ENCODE measurements at places on chromosomes 2 and 18.

GRCh38 chr2:27264753-27265535 lies 2.1 kb upstream of the SLC30A3 start:
- DNase-seq, result peak; percentile 26

DNA sequence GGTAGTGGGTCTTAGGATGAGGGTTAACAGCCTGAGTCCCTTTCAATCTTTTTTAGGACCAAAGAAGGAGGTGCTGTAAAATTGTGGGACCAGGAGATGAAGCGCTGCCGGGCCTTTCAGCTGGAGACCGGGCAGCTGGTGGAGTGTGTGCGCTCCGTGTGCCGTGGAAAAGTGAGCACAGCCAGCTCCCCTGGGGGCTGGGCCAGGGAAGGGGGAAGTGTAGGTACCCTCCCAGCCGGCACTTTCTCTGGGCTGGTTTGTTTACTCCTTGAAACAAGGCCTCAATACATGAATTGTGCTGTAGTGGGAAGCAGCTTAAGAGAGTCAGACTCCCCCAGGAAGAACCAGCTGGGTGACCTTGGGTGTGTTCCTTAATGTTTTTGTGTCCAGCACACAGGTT lies 90.1 kb downstream of the RTN4 start:
- no peak for DNase-seq

DNA sequence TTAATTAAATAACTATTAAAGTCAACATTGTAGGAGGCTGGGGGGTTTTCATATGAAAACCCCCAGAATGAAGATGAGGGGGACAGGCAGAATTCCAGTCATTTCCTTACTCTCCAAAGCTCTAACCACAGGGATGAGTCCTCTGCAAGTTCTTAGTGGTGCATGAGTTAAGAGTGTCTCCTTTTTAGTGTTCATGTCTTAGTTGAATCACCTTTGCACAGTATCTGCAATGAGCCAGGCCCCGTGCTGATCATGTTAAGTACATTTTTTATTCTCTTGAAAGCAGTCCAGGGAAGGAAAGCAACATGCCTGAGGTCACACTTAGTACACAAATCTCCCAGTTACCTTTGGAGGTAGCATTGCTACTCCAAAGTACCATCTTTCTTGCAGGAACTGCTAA lies 25.7 kb upstream of the MSGN1 start:
- no peak for DNase-seq

DNA sequence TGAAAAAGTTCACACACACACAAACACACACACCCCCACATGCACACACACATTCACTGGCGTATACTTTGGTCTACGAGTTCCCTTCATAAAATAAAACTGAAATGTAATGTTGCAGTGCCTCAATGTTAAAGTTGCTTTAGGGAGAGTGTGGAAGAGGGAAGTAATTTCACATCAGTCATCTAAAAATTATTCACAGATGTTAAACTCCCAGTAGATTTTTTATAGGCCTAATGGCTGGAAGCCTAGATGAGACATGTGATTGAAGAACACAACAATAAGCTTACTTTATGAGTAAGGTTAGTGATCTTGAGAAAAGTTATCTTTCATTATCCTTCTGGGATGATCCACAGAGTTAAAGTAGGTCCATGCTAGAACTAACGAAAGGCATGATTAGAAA lies 506.7 kb upstream of the CNTNAP5 start:
- DNase-seq, result no peak

DNA sequence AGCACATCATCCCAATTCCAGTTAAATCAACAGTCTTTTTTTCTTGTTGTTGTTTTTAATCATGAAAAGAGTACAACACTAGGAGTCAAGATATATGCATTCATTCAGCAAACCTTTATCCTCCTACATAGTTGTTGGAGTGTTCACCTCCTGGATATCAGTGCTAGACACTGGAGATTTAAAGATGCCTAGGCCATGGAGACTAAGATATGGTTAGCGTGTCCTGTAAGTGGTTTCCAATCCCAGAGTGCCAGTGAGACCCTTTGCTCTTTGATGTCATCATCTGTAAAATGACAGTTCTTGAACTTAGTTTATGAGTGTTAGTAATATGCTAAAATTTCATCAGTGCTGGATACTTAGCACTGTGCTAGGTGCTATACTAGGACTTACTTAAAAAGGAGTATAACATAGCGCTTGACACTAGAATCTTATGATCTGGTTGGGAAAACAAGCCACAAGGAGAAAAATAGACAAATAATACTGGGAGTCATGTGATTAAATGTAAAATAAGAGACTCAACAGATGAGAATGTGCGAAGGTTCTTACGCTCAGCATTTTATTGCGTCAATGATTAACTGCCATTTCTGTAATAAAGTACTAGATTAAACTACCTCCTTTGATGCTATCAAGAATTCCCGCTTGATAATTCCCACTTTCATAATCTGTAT lies 31.5 kb downstream of the BABAM2 start:
- DNase-seq, result no peak

GRCh38 chr2:161165811-161166210 lies 5.6 kb downstream of the TANK start:
- no peak for DNase-seq

DNA sequence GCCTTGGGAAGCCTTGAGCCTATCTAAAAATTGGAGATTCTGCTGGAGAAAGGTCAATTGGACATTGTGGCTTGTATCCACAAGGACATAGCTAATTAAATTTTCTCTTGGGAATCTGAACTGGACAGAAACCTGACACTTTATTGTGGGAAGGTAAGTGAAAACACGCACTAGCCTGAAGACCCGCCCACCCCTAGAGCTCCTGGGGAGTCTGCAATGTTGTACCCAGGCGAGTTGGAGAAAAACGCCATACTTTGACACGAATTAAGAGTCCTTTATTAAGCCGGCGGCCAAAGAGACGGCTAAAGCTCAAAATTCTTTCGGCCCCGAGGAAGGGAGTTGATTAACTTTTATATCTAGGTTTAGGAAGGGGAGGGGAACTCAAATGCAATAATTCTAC lies 1.2 kb upstream of the ZNF892 start:
- DNase-seq, result peak; percentile 1

- DNase-seq, result no peak
Measured at GRCh38 chr2:146807568-146808168, 1037.2 kb upstream of the ACVR2A start.

- no peak for DNase-seq
Measured at GRCh38 chr18:79884963-79885728, 66.3 kb downstream of the SLC66A2 start.

DNA sequence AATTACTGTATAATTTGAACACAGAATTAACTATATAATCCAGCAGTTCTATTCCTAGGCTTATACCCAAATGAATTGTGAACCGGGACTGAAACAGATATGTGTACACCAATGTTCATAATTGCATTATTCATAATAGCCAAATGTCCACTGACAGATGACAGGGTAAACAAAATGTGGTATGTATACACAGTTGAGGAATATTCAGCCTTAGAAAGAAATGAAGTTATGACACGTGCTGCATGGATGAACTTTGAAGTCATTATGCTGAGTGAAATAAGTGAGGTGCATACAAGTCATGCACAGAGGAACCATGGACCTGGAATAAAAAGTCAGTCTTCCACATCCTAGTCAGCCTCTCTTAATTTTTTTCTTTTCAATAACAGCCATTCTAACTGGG lies 91.9 kb downstream of the SH3RF3 start:
- DNase-seq, result no peak

DNA sequence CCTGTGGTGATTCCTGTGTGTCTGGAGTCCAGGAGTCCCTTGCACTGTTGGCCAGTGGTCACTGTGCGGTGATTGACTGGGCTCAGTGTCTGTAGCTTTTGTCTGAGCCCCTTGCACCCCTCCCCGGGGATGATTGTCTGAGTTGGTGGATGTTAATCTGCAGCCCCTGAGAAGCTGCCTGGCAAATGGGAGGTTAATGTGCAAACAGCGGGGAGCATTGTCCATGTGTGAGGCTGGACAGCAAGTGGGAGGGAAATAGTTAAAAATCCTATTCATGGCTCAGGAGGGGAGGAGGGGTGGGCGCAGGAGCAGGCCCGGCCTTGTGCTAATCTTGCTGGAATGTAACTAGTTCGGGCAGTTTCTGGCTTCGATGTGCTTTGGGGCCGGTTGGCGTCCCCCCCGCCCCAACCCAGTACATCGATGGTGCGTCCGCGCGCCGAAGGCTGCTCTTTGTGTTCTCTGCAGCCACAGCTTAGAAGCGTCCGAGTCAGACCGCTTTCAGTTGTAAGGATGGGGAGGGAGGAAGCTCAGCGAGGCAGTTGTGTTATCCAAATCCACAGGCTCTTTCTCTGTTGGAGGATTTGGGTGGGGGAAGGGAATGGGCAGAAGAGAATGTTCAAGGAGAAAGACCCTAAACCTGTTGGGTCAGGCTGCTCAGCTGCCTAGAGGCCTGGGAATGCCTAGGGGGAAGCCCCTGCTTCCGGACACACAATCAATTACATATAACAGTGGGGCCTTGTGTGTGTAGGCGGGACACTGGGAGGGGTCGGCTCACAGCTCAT lies 71.8 kb downstream of the TGOLN2 start:
- DNase-seq, result no peak

DNA sequence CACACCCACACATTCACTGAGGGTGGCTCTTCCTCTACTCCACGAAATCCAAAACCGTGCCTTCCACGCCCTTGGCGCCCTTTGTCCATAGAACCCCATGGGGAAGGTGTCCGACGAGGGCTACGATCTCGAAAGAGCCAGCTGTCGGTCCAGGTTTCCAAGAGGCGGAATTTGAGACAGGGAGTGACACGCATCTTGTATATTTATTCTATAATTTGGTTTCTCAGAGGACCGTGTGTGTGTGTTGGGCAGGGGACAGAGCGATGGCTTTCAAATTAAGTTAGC lies 726 bp downstream of the C2orf69 start:
- DNase-seq, result no peak

DNA sequence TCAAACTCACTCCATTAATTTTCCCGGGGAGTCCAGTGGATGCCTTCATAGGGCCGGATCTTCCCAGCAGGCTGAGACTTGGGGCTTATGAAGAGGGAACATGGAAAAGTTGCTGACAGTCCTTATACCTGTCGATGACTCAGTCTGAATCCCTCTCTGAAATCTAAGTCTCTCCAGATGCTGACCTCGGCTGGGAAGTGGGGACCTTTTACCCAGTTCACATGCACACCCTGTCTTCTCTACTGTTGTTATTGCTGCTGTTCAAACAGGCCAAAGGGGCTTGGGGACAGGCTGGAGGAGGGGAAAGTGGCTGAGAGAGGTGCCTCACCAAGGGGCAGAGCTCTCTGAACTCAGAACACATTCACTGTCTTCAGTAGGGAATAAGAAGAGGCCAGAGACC lies 4.1 kb upstream of the TNP1 start:
- DNase-seq, result no peak
